ENCODE measurements at places on chromosomes 3 and 15.

DNA sequence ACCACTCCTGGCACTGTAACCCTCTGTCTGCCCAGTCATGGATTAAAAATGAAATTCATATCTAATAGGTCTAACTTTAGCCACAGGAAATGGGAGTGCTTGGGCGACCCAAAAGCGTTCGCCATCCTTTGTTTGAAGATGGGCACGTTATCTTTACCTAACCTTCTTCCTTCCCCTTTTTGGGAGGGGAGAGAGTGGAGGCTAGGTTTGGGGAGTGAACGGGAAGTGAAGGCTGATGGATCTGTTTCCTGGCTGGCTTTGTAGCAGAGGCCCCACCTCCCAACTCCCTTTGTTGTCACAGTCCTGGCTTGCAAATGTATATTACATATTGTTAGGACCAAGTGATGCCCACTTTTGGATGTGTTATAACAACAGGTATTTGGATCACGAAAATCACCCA lies 98.1 kb upstream of the ARHGEF3 start:
- DNase-seq, result no peak

- no peak for DNase-seq
These were observed 164.0 kb downstream of the IL20RB start for GRCh38 chr3:137121704-137122314.

DNA sequence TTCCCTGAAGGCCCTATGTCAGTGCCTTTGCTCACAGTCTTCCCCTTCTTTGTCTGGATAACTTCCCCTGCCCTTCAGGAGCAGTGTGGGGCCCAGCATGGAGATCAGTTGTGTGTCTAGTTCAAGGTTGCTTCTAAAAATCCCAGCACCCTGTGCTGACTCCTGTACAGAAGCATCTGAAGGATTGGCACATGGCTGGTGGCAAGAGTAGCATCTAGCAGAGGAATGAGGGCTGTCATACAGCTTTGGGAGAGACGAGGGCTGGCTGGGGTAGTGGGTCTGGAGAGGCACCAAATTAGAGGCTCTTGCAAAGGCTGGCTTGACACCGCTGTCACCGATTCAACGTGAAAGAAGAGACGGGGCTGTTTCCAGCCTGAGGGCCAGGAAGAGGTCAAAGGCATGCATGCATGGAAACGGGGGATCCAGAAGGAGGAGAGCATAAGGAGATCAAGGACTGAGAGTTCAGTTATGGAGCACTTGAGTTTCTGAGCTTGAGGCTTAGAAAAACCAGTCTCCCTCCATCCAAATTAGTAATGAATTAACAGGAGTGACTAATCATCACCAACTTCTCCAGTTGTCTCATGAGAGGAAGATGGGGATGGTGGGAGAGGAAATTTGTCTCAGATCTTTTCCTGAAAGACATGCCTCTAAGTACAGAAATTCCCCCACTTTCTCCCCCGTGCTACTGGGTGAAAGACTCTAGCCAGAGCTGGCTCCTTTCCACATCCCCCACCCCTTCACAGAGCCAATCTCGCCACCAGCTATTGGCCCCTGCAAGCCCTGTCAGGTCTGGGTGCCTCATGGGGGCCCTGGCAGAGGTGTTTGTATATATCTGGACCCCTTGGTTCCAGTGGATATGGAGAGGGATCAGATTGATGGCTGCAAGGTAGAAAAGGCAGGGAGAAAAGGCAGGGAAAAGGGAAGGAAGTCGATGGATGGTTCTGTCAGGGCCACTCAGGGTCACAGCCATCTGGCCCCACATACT lies 45.9 kb downstream of the SLCO2A1 start:
- DNase-seq, result no peak

DNA sequence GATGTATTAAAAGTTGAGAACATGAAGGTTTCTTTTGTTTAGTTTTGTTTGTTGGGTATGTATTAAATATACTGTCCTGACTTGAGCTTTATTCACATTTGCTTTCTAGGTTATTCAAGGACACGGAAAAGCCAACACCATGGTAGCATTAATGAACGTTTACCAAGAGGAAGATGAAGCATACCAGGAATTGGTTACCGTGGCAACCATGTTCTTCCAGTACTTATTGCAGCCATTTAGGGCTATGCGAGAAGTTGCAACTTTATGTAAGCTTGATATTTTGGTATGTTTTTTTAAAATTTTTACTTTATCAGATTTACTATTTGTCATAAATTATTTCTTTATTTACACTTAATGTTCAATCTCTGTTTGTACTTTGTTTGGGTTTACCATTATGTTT lies 3.6 kb downstream of the WHAMM start:
- no peak for DNase-seq

- DNase-seq, result no peak
These were observed 618.1 kb downstream of the PYDC2 start for GRCh38 chr3:192079098-192079497.

Data from SJSA1 (cell line).